ENCODE measurements at places on chromosomes 1 and 21.

- DNase-seq: no peak
Observed at GRCh38 chr1:40840526-40841323, 21.4 kb downstream of the CITED4 start.

- no peak for DNase-seq
Observed at GRCh38 chr1:76959556-76959955, 92.3 kb downstream of the ST6GALNAC5 start.

GRCh38 chr1:202592146-202592545 lies 118.1 kb downstream of the SYT2 start:
- DNase-seq: no peak

GRCh38 chr1:218964471-218965185 lies 209.1 kb upstream of the LYPLAL1 start:
- no peak for DNase-seq

DNA sequence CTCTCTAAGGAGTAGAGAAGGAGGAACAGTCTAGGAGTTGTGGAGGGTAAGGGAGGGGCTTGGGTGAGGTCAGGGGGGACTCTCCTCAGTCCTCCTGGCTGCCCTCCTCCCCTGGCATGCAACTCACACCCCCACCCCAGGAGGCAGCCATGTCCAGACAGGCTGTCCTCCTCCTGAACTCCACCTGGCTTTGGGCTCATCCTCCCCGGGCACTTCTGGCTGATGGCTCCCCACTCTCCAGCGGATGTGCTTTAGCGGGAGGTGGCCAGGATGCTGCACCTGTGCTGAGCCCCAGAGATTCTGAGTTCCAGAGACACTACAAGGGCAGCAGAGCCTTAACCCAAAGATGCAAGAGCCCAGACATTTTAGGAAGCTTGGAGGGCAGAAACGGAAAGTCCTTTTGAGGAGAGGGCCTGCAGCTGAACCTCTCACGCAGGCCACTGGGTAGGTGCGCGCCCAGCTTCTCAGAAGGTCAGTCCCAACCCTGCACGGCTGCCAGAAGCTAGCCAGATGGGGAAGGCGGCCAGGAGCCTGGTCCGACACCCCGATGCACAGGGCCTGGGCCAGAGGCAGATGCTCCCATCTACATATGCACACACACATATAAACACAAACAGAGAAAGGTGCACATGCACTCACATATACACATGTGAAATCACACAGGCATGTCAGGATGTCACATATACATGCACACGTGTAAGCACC lies 83.4 kb downstream of the PDE9A start:
- no peak for DNase-seq

DNA sequence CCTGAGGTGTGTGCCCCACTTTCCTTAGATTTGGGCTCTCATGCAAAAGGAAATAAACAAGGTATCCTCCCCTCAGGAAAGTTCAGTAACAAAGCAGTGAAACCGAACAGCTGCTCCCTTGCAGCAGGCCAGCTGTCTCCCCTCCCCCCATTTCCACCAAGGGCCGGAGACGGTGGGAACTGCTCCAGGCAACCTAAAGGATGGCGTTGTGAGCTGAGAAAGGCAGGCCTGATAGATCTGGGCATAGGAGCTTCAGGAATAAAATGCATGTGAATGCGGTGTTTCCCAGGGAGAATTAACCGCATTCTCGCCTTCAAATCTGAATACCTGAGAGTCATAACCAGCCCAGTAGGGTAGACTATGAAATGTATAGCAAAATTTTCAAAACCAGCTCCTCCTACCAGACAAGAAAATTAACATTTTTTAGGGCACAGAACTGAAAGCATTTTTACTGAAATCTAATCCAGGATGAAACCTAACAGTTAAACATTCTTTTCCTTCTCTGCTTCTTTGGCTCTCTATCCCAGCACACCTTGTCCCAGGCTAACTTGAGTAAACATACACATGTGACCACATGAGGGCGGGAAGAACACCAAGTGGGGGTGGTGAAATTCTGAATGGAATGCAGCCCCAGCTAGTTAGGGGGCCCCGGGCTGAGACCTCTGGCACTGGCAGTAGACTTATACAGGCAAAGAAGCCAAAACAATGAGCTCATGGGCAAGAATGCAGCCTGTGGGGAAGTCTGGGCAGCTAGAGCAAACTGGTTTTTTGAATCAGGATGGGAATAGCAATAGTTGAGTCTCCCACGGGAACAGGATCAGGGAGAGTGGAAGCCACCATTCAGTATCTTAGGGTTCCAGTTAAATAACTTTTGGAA lies 11.5 kb downstream of the MCL1 start:
- peak; percentile 97 for DNase-seq

- no peak for DNase-seq
Observed at GRCh38 chr1:32874860-32875752, 4.4 kb upstream of the FNDC5 start.

DNA sequence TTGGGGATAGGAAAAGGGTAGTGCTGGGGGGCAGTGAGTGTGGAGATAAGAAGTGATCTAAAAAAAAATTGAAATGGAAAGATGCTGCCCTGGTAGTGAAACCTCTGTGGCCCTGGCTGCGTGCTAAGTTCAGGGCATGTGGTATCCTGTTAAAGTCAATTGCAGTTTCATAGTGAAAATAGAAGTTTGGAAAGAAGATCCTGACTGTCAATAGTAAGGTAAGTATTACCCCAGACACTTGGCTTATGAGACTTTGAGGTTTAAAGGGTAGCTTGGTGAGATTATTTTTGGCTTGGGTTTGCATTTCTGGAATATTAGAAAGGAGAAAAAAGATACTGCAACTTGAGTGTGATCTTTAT lies 6.8 kb downstream of the ARID1A start:
- no peak for DNase-seq

DNA sequence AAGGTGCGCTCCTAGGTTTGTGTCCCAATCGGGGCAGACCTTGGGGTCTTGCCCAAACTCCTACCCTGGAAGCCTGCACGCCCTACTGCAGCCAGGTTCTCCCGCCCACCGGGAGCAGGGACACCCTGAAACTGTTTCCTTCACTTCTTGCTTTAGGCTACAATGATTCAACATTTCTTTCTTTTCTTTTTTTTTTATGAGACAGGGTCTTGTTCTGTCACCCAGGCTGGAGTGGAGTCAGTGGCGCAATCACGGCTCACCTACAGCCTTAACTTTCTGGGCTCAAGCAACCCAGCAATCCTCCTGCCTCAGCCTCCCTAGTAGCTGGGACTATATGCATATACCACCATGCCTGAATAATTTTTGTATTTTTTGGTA lies 75.8 kb downstream of the ITPKB start:
- DNase-seq: no peak

DNA sequence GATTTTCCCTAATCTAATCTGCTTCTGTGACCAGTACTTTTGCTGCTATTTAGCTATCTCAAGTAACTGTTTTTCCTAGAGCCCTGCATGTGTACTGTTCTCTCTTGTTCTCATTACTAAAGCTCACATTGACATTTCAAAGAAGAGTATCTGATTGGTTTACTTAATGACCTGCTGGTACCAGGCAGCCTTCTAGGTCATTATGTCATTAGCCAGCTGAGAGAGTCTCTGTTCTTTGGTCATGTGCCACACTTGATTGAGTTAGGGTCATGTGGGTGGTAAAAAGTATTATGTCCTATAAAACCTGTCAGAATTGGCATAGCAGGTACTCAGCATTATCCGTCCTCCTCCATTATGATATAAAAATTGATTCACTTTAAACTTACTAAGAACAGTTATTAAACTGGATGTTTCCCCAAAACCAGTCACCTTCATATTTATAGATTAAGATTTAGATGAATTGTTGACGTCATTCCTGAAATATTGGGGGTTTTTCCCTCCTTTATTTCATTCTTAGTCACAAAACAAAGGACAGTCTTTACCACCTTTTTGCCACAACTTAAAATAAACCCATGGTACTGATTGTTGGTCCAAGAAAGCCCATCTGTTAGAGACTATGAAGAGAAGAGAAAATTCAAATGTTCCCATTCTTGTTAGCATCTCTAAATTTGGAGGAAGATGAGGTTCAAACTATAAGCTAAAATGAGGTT lies 22.2 kb downstream of the FNDC5 start:
- no peak for DNase-seq

- DNase-seq: no peak
Observed at GRCh38 chr1:239763850-239764249, 327.8 kb upstream of the FMN2 start.

DNA sequence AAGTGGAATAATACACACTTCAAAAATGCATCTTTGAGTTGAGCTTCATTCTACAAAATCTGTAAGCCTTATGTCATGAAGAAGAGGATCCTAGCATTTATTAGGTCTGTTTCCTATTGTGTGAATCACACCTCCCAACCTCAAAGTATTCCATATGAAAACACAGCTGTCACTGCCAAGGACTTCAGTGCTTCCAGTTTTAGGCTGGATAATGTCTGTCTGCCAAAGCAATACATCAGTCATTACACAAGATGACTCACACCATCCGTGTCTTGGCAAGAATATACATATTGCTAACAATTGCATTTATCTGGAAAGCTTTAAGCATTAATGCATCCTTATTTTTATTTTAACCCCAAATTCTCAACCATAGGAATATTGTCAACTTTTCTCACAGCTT lies 125.7 kb upstream of the TMPRSS15 start:
- DNase-seq: peak; percentile 83

DNA sequence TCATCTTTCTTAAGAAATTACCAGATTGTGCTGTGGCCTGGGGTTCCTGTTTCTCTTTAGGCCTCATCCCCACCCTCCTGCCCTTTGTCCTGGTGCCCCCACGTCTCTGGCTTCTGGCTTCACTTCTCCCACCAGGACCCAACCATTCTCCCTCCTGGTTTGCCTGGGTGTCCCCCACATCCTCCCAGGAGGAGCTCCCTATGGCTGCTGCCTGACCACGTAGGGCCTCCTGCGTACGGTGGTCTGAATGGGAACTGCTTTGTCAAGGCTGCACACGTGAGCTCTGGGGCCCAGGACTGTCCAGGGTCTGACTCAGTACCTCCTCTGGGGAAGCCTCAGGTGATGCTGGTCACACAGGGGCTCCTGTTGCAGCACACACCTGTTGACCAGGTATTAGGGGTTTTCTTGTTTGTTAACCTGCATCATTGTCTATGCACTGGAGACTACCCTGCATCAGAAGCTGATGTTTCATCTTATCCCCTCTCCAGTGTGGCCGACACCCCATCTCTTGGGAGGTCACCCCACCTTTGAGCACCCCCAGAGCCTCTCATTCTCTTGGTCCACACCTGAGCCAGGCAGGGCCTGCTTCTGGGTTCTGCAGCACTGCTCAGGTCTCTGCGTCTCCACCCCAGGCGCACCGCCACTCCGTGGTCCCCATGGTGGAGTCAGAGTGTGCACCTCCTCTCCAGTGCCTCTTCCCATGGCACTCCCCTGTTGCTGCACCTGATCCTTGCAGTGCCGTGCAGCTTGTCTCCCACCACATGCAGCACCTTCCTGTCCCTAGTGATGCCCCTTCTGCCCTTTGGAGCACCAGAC lies 65.8 kb downstream of the S100B start:
- no peak for DNase-seq

DNA sequence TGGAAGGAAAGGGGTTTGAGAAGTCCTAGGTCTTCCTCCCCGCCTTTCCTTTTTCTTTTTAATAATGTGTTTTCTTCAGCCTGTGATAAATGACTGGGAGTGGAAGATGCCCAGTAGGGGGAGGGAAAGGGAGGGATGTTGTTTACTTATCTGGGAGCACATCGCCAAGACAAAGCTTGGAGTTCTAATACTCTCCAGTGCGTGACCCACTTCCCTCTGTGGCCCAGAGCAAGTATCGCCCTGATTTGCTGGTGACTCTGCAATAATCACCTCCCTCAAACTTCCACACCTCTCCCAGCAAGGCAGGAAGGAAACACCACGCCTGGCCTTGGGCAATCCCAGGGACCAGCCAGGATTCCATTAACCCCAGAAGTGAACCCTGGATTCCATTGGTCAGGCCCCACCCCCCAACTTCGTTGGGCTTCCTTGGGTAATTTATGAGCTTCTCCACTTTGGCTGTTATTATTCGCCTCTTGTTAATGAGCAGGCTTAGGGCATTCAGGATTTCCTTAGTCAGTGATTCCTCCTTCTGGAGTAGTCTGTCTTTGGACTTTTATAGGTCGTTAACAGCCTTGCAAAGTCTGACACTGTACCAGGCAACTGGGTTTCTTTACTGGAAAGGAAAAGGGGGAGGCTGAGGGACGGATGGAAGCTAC lies 24.3 kb upstream of the GRHL3 start:
- DNase-seq: peak; percentile 38

GRCh38 chr1:181676269-181676668 lies 193.0 kb downstream of the CACNA1E start:
- peak; percentile 1 for DNase-seq

DNA sequence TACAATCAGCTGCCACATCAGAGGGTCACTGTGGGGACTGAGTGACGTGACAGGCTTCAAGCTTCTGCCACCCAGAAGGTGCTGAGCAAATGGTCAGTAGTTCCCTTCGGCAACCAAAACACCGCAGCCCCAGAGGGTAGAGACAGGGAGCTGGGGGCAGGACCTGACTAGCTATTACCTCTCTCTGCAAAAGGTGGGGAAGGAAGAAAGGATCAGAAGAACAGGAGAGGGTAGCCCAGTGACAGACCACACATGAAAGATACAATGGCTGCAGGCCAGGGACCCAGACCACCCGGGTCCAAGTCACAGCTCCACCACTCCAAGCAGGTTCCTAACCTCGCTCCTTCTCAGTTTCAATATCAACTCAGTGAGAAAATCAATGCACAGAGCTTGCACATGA lies 377.1 kb downstream of the NPHP4 start:
- DNase-seq: no peak

All from umbilical cord (tissue), 2 donors.